ENCODE measurements at places on chromosomes 2 and 18. TPM values are rescaled to one million over a fixed set of nuclear protein-coding genes. Genes with fewer than 3 reads are reported as not detected.

- DNase-seq = no peak
Measured at GRCh38 chr18:5173646-5174045, 23.4 kb downstream of the AKAIN1 start.

The PKDCC gene
- total RNA-seq = 3.9 TPM

DNA sequence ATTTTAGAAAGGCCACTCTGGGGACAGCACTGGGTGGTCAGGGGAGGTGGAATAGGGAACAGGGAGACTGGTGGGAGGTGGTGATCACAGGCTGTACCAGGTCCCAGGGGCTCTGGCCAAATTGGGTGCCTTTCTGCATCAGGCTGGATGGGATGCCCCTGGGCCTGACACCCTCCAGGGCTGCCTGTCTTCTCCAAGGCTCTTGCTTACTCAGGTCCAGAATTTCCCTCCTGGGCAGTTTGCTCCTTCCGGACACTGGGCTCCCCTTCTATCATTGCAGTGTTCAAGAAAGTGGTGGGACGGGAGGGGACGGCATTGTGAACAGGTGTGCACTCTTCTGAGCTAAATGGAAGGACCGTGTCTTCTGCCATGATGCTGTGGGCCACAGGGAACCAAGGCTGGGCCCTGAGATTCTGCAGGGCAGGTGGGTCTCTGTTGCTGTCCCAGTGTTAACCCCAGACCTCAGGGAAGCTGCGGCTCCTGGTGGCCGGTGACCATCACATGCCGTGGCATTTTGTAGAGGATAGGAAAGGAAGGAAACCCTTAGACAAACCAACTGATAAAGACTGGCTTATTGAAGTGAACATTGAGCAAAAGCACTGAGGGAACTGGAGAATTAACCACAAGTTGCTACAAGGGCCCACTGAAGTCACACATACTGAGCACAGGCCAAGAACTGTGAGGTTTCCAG, 93.7 kb upstream of the HS6ST1 start:
- no peak for DNase-seq

The GREB1 gene
- total RNA-seq = 0.20 TPM

DNA sequence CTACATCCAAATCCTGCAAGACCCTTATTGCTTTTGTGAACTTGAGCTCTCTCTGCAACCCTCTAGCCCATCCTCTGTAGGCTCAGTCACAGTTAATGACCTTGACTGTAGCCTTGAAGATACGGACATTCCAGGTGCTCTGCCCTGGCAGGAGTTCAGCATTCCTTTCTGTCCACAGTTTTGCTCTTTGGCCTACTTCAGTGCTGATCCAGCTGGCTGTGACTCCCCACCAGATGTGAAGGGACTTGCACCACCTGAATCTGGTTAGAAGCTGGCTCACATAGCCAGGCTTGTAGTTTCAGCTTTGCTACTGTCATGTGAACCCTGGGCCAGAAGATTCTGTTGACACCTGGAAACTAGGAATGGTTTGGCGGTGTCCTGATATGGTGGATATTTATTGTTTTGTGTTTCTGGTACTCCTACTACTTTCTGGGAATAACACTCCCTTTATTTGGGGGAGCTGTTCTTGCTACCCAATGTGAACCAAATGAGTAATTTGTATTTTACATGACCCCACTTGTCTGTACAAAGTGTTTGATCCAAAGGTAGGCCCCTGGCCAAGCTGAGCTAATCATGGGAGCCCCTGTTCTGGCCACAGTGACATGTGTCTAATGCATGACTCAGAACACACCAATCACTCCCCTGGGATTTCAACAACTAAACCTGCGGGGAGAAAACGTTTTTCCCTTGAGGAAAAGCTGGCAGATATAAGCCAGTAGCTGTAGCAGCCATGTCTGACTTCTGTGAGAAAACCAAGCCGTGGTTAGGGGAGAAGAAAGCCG, 73.4 kb downstream of the CDCA7 start:
- DNase-seq = peak; percentile 54

DNA sequence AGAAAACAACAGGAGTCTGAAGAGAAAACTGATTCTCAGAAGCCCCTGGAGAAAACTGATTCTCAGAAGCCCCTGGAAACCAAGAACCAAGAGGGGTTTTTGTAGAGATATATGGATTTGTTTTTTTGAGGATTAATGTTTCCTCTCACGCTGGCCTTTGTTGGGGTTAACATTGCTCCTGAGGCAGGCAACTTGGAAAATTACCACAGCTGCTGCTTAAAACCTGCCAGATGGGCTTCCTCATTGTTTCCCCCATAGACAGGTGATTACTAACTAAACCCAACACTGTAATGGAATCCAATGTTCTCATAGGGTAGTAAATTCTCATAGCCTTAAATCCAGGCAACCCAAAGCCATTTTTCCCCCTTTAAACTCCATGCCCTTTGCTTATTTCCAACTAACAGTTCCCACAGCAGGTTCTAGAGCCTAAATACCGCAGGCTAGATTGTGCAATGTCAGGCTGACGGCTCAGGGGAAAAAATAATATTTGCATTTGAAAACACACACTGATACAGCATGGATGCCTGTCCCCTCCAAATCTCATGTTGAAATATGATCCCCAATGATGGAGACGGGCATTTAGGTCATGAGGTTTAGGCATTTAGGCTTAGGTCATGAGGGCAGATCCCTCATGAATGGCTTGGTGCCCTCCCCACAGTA, 272.3 kb upstream of the PKDCC start:
- no peak for DNase-seq

DNA sequence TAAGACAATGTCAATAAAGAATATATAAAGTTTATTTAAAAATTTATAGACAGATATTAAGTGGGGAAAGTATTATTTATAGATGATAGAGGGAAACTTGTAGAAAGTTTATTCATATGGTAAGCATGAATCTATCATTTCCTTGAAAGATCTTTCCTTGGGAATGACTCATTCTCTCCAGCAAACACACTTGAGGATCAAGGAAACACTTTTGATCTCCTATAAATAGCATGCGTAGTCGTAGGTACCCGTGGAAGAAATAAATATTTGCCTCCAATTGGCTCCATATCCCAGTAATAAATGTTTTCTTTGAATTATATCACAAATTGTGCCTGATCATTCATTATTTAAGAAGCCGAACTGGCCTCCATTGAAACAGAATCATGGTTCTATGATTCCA, 483.4 kb downstream of the RNF144A start:
- no peak for DNase-seq

- no peak for DNase-seq
Measured at GRCh38 chr2:75135776-75136400, 63.4 kb downstream of the TACR1 start.

DNA sequence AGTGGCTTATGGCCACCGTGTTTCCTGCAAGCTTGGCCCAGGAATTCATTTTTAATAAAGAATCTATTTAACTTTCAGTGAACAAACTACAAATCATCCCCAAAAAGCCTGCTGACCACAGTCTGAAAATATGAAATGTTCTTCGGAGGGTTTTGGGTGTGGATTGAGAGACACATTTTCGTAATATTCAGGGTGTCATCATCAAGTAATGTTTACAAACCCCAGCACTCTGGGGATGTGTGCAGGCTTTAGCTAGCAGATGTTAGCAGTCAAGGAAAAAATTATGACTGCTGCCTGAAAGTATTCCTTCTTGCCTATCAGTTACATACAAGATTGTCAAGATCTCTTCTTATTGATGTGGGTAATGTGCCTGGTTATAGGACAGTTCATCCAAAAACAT, 143.9 kb upstream of the FN1 start:
- DNase-seq = no peak

GRCh38 chr2:53422979-53423378, 344.6 kb upstream of the CHAC2 start:
- no peak for DNase-seq

- DNase-seq = peak; percentile 35
Measured at GRCh38 chr2:187500585-187501359, 52.7 kb upstream of the CALCRL start.

DNA sequence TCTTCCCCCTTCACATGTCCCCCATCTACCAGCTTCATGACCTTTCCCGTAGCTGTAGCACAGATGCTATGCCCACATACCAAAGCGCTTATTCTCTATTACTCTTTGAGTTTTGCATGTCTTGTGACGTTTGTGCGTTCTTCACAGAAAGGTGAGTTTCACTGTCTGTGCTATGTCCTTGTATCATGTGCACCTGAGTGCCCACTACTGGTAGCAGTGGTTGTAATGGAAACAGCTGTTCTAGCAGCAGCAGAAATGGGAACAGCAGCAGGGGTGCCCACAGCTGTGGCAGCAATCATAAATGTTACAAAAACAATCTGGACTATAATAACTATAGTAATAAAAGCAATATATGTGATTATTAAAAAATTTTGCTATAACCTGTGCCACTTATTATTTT, 127.1 kb downstream of the STK39 start:
- no peak for DNase-seq

DNA sequence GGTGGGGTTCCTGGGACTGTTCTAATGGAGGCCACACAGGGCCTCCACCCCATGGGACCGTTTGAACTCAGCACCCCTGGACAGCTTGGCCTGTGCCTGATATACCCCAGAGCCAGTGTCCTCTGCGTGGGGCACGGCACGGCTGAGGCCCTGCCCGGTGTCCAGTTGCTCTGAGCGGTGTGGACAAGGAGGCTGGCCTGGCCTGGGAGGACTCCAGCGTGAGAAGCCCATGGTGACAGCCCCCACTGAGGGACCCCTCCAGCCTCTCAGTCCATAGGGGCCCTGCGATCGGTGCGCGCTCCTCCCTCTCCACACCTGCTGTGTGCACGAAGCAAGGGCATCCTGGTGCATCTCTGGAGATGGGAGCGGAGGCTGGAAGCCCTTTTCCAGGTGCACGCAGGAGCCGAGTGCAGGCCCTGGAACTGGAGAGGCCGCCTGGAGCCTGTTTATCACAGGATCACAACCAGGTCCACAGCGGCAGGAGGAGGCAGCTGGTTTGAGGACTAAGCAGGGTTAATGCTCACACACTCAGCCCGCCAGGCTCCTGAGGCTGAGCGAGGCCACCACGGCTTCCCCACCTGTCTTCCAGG, 120.2 kb downstream of the PTGR3 start:
- DNase-seq = no peak

The VIL1 gene
- not detected for total RNA-seq

DNA sequence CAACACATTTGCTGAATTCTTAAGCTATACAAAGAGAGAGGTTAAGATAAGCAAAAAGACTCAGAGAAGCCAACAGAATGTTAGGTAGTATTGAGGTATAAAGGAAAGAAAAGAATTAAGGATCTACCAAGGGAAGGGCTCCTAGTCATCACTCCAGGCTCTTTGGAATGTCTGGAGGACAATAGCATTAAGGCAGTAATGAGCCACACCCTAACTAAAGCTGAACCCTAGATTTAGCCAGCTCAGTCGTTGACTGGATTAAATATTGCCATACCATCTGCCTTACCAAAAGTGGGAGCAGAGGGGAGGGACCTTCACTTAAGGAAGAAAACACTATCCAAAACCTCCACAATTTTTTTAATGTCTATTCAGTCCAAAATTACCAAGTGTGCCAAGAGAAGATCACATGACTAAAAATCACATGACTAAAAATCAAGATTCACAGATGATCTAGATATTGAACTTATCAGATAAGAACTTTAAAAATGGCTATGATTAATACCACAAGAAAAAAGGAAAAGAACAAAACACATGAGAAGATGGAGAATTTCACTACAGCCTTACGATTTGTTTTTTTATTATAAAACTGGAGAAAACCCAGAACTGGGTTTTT, 59.7 kb downstream of the EXOC6B start:
- DNase-seq = peak; percentile 35

- DNase-seq = no peak
Measured at GRCh38 chr2:213868526-213868925, 542.3 kb upstream of the VWC2L start.

The ALPG gene
- 1.2 TPM for total RNA-seq

The ATG16L1 gene
- 63.9 TPM for total RNA-seq

DNA sequence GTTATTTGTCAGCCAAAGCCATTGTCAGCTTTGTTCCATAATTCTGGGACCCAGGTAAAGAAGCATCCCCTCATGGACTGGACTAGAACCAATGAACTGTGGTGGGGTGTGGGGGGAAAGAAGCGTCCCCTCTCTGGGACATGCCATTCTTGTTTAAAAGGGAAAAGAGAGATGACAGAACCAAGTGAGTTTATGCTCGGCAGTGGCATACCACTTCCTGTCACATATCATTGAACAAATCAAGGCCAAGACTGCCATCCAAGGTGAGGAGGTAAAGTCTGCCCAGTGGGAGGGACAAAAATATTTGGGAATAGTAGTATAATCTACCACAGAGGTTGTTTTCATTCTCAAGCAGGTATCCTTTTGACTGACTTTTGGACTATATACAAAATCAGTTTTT, 4.7 kb upstream of the GLS start:
- no peak for DNase-seq
